ENCODE measurements at places on chromosomes 11 and 22. TPM values are rescaled to one million over a fixed set of nuclear protein-coding genes. Genes with fewer than 3 reads are reported as not detected.

SLN gene
- not detected for total RNA-seq

OR5A1 gene
- not detected for total RNA-seq

TRMT2A gene
- total RNA-seq: 68.6 TPM

IL18BP gene
- 14.1 TPM for total RNA-seq

DNA sequence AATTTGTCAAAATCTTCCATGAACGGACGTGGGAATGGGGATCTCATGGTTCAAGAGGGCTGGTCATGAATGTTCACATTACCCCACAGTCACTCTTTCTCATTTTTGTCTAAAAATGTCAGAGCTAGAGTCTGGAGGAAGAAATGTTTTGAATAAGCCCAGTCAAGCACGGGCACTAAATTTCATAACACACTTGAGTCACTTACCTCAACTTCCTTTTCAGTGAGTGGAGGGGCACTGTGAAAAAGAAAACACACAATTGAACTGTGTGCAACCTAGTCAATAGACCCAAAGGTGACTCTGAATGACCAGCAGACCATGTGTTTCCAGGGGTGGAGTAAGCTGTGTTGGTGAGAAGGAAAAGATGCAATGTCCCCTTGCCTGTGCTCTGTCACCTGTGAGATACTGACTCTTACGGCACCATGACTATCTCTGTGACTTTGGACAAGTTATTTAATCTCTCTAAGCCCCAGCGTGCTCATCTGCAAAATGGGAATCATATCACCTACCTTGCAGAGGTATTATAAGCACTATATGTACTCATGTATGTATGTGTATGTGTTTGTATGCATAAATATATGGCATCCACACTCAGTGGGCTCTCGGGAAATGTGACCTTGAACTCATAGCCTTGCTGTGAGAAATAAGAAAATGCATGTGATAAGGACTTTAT lies 38.2 kb upstream of the LYVE1 start:
- DNase-seq: no peak

DNA sequence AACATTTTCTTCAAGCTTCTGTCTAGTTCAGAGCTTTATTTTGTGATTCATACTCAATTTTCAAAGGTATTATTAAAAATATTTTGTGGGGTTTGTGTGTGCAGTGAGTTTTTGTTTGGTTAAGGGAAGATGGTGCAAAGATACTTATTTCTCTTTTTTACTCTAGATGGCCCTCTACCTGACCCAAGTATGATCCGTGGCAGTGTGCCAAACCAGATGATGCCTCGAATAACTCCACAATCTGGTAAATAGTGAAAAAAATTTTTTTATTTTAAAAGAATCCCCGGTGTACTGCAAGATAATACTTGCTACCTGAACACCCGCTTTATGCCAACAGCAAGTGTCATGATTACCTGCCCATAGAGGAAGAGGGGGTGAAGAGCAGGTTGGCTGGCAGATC lies 54.2 kb downstream of the EP300 start:
- no peak for DNase-seq

DNA sequence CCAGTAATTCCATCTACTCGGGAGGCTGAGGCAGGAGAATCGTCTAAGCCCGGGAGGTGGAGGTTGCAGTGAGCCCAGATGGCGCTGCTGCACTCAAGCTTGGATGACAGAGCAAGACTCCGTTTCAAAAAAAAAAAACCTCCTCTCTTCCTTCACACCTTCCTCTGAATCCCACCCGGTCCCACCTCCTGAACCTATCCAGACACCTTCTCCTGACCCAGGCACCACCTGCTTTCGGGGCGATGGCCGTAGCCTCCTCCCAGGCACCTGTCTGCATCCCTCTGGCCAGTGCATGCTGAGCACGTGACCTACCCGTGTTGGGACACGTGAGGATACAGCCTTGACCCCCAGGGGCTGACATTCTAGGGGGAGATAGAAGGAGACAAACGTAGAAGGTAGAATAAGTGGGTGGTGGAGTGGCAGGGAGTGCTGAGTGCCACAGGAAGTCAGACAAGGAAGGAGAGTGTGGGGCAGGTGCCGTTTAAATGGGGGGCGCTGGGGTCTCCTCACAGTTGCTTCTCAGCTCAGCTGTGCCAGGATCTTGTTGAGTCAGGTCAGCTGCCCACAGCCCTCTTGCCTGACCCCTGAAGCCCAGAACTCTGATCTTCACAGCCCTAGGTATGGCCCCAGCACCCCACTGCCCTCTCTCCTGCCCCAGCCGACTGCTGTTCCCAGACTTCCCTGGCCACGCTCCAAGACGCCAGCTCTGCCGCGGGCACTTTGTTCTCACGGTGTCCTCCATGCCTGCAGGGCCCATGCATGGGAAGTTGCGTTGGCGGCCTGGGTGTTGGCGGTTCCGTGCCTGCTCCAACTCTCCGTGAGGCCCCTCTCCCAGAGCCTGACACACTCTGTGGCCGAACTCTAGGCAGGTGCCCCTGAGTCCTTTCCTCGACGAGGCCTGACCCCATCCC lies 1.2 kb upstream of the MIOX start:
- DNase-seq: no peak

DNA sequence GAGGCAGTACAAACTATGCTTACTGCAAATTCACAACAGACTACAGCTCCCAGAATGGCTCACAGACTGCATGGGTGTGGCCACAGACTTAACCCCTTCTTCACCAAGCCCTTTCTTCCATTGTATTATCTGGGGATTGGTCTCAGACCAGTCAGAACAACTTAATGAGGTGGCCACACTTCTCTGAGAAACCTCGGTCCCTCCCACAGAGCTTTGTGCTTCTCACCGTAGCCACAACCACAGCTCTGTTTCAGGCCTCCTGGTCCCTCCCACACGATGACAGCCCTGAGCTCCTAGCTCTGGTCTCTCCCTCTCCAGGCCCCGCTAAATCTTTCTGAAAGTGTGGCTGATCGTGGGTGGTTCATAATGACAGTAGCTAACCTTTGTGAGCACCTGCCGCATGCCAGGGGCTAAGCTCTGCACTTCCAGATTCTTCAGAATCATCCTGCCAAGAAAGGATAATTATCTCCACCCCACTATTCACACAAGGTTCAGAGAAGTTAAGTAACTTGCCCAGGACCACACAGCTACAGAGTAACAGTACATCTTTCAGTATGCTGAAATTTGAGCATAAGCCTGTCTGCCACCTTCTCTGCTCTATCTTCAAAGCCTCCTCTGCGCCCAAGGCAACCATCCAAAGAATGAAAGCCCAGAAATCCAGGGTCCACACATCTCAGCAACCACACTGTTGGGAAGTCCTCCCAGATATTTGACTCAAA lies 5.4 kb downstream of the PDE2A start:
- DNase-seq: no peak

- no peak for DNase-seq
These were observed 13.8 kb downstream of the DENND5A start for GRCh38 chr11:9251311-9251710.

DNA sequence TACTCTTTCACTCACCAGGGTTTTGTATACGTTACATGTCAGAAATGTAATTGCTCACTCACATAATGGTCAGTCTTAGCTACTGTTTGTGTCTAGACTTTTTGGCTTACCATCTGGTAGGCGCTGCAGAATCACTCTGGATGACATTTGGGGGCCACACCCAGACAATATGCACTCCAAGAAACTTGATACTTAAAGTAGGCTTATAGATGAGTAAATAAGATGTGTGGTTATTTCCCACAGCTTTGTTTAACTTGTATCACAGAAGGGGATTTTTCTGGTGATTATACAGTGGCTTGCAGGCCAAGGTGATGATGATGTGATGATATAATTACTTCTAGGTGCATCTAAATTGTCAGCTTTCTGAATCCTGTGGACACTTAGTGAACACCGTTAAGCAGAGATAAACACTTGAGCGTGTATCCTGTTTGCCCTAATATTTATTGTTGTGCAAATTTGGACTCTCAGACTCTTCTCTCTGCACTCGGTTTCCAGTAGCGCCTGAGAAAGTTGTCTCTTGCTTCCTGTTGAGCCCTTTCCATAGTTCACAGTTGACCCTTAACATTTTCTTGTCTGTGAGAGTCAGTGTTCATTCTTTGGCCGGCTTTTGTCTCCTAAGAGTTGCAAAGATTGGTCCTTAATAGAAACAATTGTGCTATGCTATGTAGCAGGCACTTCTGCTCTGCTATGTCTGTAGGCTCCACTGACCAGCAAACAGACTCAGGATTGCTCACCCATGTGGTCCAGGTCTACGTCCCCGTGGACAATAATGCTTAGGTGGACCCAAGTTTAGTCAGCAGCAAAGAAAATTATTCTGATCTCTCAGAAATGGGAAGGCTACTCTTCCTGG lies 89.3 kb downstream of the PRR5L start:
- DNase-seq: no peak

DNA sequence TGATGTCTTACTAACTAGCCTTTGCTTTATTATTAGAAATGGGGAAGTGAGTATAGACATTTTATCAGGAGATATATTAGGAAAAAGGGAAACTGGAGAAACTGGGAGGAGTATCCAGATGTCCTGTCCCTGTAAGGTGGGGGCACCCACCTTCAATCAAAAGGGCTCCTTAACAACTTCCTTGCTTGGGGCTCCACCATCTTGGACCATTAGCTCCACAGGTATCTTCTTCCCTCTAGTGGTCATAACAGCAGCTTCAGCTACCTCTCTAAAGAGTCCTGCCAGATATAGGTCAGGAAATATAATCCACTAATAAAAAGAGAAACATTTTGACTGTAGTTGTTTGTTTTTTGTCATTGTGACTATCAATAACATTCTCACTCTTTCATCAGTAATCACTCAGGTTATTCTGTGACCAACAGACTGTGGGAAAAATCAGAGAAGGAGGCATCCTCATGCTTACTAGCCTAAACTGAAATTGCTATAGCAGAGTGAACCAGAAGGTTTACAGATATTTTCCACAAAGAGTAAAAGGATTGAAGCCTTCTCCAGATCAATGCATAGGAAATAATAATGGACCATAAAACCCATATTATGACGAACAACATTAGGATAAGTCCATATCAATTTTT lies 10.4 kb downstream of the OR51B4 start:
- DNase-seq: no peak

- no peak for DNase-seq
These were observed 23.9 kb downstream of the NEFH start for GRCh38 chr22:29503811-29504372.

GRCh38 chr22:22697377-22698117 lies 53.1 kb downstream of the GGTLC2 start:
- DNase-seq: peak; percentile 42

DNA sequence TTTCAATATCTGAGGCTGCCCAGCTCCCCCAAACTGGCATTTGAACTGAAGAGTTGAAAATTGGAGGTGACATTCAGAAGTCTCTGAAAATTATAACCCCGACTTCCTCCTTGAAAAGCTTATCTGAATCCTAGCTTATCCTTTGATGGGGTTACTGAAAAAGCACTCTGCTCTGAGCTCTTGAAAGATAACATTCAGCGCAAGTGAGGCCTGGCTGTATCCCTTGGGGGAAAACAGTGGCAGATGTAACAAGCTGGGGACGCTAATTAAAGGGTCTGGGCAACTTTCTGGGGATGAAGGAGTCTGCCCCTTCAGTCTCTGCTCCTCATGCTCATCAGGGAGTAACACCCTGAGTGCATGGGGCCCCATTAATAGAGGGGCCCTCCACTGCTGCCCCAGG lies 402.0 kb upstream of the CADM1 start:
- DNase-seq: no peak

DNA sequence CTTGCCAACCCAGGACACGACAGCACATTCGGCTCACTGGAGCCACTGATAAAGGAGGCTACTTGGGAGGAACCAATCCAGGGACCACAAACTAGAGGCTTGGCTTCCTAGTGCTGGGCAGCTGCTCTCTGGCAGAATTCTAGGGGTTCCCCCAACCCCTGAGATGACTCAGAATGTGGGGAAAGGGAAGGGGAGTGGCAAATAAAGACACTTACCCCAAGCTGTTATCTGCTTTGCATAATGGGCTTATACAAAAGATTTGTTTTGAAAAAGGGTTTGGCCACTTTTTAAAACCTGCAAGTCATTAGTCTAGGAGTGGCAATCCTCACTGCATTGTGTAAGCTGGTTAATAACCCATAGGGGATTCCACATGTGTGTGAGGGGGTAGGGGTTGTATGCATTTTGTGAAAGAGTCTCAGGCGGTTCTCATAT lies 64.1 kb upstream of the LMO1 start:
- no peak for DNase-seq

- no peak for DNase-seq
These were observed 12.8 kb upstream of the OSBP2 start for GRCh38 chr22:30681831-30682230.

DNA sequence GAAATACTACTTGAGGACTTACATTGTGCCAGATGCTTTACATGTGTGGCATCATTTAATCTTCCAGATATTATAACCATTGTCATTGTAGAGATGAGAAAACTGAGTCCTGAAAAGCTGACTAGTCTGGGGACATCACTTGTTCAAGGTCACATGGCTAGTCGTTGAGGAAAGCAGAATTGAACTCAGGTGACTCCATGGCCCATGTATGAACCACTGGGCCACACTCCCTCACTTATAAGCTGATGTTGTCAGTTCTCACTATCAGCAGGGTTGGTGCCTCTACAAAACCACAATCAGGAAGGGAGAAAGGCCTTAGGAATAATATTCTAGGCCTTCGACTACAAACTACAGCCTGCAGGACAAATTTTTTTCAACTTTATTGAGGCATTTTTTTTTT lies 26.1 kb upstream of the ADA2 start:
- DNase-seq: no peak

DNA sequence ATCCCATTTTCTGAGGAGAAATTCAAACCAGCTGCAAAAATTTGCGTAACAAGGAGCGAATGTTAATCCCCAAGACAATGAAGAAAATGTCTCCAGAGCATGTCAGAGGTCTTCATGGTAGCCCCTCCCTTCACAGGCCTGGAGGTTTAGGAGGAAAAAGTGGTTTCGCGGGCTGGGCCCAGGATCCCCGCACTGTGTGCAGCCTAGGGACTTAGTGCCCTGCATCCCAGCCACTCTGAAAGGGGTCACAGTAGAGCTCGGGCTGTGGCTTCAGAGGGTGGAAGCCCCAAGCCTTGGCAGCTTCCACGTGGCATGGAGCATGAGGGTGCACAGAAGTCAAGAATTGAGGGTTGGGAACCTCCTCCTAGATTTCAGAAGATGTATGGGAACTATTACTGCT lies 87.4 kb downstream of the BRD1 start:
- no peak for DNase-seq

DNA sequence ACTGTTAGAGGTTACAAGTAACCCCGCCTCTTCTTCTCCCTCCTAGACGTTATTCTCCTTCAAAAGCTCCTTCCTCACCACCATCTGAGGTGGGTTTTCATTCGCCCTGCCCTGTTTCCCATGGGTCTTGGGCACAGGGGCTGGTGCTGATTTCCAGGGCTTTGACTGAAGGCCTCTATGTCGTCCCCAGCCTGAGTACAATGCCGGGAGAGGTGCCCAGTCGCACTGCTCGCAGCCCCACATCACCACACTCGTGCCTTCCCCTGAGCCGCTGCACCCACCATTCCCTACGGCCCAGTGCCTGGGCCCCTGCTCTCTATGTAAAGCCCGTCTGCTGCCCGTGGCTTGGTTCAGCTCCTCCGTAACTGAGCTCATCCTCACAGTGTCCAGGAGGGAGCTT lies 169.8 kb downstream of the DSCAML1 start:
- no peak for DNase-seq

- no peak for DNase-seq
These were observed 6.7 kb downstream of the NDUFV1 start for GRCh38 chr11:67613313-67613959.

Measured in WTC11 (cell line).